ENCODE measurements at places on chromosomes 7 and 10.

DNA sequence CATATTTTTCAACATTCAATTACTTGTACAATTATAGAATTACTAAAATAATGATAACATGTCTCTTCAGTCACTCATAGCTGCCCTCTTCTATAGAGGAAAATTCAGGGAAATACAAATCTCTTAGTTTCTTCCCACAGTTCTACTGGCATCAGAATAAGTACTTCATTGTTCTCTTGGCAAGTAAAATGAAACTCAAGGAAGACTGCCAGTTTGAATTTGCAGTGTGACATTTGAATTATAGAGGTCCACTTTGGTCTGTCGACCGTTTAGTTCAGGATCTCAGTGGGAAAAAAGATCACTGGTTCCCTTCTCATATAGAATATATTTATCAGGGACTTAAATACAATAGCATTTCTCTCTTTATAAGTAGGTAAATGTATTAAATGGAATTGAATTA lies 114.5 kb downstream of the PON1 start:
- no peak for DNase-seq

GRCh38 chr7:42945821-42946626 lies 13.8 kb downstream of the MRPL32 start:
- DNase-seq: no peak

DNA sequence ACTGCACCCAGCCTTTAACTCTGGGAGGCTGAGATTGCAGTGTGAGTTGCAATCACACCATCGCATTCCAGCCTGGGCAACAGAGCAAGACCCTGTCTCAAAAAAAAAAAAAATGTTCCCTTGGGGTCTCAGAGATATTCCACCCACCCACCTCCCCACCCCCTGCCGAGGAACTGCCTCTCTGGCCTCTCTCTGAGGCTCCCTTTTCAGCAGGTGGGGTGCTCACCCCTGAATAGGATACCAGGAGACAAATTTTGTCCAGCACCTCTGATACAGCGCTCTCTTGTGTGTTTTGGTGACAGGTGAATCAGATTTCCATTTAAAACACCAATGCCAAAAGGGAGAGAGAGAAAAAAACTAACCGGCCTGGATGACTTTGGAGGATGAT lies 92.6 kb upstream of the KIF5B start:
- no peak for DNase-seq

DNA sequence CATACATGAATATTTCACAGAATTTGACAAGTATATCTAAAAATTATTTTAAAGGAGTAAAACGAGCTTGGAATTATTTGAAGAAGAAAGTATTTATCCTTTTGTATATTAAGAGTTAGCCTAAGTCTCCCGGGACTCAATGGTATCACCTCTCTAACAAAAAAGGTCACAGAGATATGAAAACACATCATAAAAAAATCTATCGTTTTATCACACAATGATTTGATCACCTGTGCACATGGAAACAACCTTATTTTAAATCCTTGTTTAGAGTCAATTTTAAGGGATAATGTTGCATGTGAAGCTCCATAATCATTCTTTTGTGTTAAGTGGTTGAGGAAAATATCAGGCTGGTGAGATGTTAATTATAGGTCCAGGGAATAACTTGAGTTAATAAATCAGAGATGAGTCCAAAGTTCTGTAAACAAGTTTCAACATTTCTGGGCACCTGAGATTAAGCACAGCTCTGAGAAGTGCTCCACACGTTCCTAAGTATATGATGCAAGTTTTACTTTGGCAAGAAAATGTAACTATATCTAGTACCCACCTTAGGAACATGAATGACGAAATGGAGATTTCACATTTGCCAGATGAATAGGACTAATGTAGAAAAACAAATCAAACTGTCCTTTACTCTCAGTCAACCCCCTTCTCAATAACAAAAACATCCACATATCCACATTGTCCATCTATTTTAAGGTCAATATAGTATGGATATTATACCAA lies 148.5 kb upstream of the AKR1E2 start:
- DNase-seq: no peak

DNA sequence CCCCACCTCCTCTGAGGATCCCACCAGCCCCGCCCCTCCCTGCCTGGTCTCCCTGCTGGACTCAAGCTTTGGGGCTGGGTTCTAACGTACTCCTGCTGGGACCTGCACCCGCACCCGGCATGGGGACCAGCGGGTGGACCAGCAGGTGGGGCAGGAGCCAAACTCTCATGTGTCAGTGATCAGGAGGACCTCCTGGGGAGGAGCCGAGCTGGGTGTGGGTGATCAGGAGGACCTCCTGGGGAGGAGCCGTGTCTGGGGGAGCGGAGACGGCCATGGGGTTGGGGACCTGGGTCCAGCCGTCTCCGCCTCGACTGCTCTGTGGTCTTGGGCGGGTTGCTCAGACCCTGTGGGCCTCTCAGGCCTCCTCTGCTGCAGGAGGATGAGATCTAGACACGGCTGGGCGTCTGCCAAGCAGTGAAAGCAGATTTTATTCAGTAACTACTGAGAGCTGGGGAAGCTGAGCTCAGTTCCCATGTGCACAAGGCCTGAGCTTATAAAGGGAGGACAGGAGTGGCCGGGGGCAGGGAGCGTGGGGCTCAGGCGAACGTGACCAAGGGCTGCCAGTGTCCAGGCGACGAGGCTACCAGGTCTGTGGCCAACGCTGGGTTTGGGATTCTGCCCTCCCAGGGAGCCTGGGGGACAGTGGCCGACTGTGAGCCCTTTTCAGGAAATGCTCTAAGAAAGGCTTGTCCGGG lies 33.6 kb upstream of the UTF1 start:
- no peak for DNase-seq

GRCh38 chr10:108409306-108409705 lies 1244.8 kb upstream of the SORCS1 start:
- DNase-seq: no peak

DNA sequence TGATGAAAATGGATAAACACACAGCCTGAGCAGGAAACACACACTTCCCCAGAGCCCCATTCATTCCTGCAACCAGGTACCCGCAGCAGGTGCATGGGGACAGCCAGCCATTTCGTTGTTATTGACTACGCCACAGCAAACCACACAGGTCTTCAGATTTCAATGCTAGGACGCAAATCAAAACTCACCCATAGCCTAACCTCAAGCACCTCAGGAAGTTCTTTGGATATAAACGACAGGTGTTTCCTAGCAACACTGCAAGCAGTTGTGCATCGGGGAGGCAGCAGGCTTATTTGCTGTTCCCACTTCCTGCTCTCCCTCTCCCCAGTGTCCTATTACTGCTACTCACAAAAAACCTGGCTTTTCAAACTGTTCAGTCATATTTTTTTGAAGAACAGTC lies 176.5 kb upstream of the FRMD4A start:
- no peak for DNase-seq

DNA sequence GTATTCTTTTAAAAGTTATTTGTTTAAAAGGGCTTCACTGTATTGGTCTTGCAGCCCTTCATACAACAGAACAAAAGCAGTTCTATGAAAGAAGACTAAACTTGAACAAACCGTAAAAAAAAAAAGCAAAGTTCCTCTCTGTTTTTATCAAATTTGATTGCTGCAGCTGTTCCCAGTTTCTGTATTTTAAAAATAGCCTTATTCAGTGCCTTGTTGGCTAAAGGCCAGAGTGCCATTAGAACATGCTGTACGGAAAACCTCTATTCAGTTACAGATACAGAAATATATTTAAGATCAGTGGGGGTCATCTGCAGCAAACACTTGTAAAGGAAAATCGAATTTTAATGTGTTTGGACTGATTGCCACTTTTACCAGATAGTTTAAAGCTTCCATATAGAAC lies 207.8 kb upstream of the ETV1 start:
- DNase-seq: no peak

- no peak for DNase-seq
These were observed 515 bp downstream of the RALA start for GRCh38 chr7:39623732-39624441.

DNA sequence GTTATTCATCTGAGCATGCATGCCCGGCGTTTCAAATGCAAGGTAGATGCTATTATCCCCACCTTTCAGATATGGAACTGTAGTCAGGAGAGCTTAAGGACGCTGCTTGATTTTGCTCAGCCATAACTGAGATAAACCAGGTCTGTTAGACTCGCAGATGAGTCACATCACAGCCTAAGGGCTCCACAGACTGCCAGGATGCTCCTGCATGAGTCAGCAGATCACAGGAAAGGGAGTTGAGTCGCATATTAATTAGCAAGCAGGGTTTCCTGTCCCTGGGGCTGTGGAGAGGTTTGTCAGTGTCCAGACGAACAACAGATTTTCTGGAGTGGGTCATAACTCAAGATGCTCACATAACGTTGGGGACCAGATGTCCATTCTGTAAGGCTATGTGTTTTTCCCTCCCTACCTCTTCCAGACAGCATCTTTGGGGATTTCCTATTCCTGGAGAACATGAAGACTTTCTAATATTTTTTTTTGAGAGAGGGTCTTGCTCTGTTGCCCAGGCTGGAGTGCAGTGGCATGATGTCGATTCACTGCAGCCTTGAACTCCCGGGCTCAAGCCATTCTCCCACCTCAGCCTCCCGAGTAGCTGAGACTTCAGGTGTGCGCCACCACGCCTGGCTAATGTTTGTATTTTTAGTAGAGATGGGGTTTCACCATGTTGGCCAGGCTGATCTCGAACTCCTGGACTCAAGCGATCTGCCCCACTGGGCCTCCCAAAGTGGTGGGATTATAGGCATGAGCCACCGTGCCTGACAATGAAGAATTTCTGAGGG lies 36.7 kb downstream of the PFKFB3 start:
- DNase-seq: peak; percentile 26

DNA sequence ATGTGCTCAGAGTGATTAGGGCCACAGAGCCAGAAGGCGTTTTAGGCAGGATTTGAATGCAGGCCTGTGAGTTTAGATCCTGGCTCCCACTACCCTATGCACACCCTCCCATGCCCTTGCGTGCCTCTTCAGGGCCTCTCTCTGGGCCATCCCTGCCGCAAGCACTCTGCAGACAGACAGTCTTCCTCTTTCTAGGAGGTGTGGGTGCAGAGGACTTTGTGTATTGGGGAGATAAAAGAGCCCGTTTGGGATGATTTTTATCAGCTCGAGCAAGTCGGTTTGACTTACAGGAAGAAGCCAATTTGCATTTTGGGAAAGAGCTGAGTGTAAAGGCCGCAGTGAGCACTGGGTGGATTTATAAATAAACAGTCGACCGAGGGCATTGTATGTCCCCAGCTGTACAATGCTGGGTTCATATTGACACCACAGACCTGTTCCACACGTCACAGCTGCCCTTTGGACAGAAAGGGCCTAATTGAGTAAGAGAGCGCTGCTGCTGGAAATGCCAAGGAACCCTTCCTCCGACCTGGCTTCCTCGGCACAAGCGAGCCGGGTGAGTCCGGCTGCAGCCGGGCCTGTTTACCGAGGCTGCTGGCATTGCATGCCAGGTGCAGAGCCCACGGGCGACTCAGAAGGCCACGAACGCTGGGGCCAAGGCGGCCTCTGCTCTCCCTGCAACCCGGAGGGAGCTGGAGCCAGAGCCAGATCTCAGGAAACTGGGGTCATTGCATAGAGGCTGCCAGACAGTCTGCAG lies 25.1 kb downstream of the ZMIZ1 start:
- DNase-seq: no peak

DNA sequence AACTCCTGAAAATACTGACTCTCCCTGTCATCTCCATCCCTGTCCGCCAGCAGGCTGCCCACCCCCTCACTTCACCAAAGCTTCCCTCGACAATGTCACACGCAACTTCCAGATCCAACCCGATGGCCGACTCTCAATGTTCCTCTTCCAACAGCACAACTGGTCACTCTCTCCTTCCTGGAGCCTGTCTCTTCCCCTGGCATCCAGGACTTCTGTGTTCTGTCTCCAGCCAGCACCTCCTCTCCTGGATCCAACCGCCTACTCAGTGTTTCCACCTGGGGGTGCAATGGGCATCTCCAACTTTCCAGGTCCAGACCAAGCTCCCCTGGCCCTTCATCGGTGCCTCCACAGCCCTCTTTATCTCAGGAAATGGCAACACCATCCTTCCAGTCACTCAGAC lies 8.6 kb downstream of the CPA5 start:
- no peak for DNase-seq

- no peak for DNase-seq
These were observed 355.4 kb downstream of the HGF start for GRCh38 chr7:81414411-81414810.

- DNase-seq: no peak
These were observed 19.4 kb downstream of the MCM10 start for GRCh38 chr10:13180788-13181187.

- DNase-seq: no peak
These were observed 195.7 kb upstream of the NRG3 start for GRCh38 chr10:81679291-81679690.

DNA sequence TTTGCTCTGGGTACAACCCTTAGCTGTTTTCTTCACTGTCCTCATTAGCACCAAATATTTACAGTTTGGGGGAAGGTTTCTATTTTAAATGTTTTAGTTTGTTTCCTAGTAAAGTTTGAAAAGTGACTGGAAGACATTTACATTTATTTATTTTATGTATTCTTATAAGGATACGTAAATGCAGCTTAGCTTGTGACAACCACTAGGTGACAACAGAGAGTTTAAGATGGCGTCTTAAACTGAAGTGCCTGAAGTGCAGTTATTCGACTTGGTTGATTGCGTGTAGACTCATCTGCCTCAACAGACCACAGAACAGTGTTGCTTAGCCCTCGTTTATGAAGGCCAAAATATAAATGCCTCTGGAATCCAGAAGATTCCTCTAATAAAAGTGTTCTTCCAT lies 378.2 kb upstream of the MYO3A start:
- no peak for DNase-seq

- DNase-seq: no peak
These were observed 134.2 kb upstream of the NEBL start for GRCh38 chr10:21031232-21031795.

GRCh38 chr10:70233109-70233938 lies at the start of gene PPA1:
Gene PPA1, minus strand, starts transcription at chr10:70233429. Its CDS starts 102 bp downstream, at chr10:70233327.
- DNase-seq: peak; percentile 96

DNA sequence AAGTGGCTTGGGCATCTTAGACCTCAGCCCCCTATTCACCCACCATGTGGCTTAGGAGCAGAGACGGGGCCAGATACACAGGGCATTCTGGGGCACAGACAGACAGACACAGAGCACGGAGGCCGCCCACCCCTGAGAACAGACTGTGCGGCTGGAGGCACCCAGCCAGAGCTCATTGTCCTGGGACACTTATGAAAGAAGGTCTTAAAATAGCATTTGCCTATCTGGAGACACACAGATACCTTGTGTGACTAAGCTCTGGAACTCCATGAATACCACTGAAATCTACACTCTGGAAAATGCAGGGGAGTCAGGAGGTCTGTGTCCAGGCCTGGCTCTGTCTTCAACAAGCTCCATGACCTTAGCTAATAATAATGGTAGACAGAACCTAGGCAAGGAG lies 41.4 kb upstream of the ADO start:
- DNase-seq: no peak

DNA sequence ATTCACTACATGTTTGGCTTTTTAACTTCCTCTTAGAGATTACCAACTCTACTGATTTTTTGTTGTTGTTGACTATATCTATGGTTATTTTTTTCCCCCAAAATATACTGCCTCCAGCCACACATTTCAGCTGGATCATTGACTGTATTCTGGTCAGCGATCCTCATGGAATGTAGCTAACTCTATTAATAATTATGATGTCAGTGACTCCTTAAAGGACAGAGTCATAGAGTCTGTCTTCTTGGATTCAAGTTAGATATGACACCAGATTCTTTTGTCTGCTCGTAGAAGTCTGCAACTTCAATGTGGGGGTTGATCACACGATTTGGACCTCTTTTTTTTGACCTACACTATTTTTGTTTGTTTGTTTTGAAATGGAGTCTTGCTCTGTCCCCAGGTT lies 33.2 kb downstream of the UBN2 start:
- no peak for DNase-seq
